ENCODE measurements at places on chromosomes 11 and 22. TPM values are rescaled to one million over a fixed set of nuclear protein-coding genes. Genes with fewer than 3 reads are reported as not detected.

- DNase-seq: no peak
Observed at GRCh38 chr11:36450110-36450572, 59.9 kb downstream of the TRAF6 start.

DNA sequence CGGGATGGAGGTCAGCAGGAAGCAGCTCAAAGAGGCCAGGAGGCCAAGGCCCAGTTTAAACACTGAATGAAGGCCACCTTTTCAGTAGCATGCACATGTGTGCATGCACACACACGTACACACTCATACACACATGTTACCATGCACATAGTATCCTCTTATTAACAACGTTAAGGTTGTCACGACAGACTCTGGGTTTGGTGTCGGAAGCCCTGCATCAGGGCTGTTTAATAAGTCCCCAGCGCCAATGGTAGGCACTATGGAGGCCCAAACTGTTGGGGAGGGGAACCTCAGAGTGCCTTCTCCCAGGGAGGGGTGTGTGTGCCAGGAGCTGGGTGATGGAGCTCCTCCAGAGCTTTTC lies 39.5 kb upstream of the ADA2 start:
- no peak for DNase-seq

Gene PDE3B
- total RNA-seq: not detected

DNA sequence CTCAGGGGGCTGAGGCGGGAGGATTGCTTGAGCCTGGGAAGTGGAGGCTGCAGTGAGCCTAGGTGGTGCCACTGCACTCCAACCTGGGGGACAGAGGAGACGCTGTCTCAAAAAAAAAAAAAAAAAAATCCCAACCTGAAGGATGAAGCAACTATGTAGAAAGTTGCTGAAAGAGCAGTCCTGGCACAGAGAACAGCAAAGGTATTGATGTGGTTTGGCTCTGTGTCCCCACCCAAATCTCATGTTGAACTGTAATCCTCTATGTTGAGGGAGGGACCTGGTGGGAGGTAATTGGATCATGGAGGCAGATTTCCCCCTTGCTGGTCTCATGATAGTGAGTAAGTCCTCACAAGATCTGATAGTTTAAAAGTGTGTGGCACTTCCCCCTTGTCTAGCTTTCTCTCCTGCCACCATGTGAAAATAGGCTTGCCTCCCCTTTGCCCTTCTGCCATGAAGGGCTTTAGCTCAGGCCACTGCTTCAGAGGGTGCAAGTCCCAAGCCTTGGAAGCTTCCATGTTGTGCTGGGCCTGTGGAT lies 10.7 kb upstream of the SERPING1 start:
- DNase-seq: no peak

Gene TSPAN18
- not detected for total RNA-seq

GRCh38 chr22:25098445-25099081 lies 101.1 kb upstream of the CRYBB3 start:
- no peak for DNase-seq

Measured in HFFc6 (cell line).